ENCODE measurements at places on chromosomes 11 and 22.

DNA sequence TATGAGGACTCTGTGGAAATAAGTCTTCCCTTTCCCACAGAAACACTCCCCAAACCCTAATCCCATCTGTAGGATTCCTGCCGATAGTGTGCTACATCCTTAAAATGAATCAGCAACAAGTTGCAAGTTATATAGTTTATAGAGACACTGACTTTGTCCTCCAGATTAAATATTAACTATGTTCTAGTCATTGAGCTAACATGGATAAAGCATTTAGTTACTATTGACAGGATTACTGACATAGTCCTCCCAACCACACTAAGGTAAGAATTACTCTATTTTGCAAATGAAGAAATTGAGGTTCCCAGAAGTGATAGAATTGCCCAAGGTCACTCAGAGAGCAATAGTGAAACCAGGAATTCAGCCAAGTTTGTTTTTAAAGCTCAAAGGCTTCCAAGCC is 1.9 kb downstream of the OR52M1 start:
- no peak for DNase-seq

- no peak for DNase-seq
Observed at GRCh38 chr11:30478923-30479322, 107.2 kb downstream of the MPPED2 start.

DNA sequence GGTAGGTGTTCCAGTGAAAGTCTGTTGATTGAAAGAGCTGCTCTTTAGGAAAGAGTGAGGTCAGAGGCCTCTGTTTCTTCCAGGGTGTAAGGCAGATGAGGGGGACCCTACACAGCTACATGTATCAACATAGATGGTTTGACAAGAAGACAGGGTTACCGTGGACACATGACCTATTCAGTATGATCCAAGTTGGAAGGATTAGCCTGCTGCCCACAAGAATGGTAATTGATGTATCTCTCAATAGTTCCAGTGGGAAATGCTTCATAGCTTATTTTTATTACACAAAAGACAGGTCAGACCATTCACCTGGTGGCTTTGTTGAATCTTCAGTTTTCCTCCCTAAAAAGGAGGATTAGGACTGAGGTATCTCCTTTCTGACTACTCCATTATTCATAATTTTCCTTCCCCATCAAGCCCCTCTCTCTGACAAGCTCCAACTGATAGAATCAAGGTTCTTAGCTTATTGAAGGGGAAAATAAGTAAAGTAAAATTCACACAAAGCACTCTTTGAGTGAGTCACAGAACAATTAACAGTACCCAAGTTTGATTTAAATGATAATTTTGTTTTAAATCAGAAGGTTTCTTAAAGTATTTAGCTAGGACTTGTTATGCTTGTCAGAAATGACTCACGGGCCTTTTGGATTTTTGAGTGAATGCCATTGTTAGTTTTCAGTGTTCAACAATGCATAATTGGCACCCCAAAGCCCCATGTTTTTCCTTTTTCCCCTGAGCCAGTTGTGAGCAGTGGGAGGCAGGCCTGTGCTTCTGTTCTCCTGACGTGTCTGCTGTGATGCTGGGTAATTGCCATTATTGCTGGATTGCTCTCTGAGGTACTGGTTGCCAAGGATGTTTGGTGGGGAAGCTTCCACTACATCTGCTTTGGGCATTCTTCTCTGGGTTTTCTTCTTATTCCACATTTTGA is 373.2 kb downstream of the DDX10 start:
- DNase-seq = no peak

GRCh38 chr11:121614636-121615240 is 162.0 kb upstream of the SORL1-AS1 start:
- DNase-seq = no peak

DNA sequence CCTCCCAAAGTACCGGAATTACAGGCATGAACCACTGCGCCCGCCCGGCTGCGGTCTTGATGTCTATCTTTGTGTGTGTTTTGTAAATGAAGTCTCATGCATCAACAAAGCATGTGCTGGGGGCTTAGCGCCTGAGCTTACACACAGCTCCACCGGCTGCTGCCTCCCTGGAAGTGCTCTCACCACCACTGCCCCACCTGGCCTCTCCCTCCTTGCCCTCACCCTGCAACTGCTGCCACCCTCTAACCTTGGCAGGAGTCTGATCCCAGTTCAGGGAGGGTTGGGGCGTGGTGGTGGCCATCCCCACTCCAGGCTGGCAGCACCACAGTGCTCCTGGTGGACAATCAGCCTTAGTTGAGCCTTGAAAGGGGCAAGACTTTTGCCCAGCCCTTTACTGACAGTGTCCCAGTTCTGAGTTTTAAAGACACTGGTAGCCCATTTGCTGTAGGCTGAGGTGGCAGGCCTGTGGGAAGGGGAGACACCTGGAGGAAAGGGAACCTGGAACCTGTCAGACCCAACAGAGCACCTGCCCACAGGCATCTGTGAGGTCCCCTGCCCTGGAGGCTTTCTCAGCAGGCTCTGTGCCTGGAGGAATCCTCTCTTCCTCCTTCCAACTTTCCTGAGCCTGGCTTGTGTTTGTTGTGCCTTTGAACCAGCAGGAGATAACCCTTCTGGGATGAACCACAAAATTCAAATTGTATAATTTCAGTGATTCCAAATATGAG is 42.4 kb upstream of the WEE1 start:
- no peak for DNase-seq

- no peak for DNase-seq
Observed at GRCh38 chr11:78489184-78489583, 71.6 kb upstream of the GAB2 start.

DNA sequence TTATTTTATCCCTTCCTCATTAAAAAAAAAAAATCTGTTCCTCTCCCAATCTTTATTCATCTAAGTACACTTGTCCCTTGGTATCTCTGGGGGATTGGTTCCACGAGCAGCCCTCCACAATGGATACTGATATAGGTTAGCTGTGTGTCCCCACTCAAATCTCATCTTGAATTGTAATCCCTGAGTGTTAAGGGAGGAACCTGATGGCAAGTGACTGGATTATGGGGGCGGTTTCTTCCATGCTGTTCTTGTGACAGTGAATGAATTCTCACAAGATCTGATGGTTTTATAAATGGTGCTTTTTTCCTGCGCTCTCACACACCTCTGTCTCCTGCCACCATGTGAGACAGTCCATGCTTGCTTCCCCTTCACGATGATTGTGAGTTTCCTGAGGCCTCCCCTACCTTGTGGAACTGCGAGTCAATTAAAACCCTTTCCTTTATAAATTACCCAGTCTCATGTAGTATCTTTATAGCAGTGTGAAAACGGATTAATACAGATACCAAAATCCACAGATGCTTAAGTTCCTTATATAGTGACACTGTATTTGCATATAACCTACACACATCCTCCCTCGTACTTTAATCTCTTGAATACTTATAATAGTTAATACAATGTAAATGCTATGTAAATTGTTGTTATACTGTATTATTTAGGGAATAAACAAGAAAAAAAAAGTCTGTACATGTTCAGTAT is 62.0 kb downstream of the PACS1 start:
- DNase-seq = no peak

- no peak for DNase-seq
Observed at GRCh38 chr22:35592418-35592967, 24.6 kb downstream of the MB start.

GRCh38 chr11:6677018-6677417 is 6.1 kb downstream of the MRPL17 start:
- DNase-seq = no peak

GRCh38 chr22:47250995-47251765 is 488.7 kb downstream of the TBC1D22A start:
- DNase-seq = no peak

DNA sequence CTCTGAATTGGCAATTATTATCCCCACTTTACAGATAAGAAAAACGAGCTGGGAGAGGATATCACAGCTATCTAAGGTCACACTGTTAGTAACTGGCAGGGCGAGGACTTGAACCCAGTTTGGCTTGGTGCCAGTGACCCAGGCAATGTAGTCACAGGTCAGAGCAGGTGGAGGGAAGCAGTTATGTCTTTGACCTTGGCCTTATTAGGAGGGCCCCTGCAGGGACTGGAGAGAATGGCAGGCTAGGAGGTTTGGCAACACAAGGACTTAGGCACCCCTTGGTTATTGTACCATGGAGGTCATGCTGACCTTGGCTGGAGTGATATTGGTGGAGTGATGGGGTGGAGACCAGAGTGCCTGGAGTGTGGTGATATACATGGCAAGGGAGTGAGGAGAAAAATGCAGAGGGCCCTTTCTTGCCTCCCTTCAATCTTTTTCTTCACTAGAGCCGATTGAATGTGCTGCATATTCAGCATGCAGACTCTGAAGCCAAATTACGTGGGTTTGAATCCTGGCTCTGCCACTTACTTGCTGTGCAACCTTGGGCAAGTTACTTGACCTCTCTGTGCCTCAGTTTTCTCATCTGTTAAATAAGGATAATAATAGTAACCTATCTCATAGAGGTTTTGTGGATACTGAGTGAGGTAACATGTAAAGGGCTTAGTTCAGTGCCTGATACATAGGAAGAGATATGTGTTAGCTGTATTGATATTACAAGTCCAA is 92.7 kb upstream of the TBCEL start:
- no peak for DNase-seq

Data from left hindlimb (tissue), 1 donor.